MCF 10A (cell line): ENCODE measurements at places on chromosomes 1 and 21. TPM values are rescaled to one million over a fixed set of nuclear protein-coding genes. Genes with fewer than 3 reads are reported as not detected.
A peak's percentile ranks its signal among the peaks of the same experiment; 100 is the strongest.

- no peak for DNase-seq
These were observed 47.1 kb downstream of the COP1 start for GRCh38 chr1:176159993-176160392.

- no peak for DNase-seq
These were observed 35.0 kb downstream of the C21orf91 start for GRCh38 chr21:17784180-17784598.

DNA sequence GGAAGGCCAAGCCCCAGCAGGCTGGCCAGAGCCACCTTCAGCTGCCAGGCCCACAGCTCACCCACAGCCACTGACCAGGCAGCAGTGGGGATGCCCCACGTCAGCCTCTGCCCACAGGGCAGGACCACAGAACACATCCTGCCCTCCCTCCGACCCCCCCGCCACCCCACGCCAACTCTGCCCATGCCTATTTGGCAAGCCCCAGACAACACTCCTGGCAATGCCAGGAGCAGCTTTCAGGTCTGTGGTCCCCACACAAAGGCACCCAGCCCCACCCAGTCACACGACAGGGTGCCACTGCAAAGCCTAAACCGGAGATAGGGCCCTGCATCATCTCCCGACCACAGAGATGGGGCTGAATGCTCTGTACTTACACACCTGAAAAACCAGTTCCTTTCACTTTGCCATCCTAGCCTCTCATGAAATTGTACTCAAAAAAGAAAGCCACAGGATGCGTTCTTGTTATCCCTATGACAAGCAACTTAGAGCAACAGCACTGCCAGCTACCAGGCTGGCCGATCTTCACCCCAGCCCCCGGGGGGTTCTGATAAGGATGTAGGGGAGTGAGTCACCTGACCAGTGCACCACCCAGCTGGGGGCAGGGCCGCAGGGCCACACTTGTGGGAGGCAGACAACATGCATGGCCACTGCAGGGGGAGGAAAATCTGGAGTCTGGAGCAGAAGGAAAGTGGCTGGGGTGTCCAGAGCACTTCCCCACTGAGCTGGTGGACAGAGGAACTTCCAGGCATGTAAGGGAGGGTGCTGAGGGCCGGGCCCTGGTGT, 36.2 kb downstream of the UBE2G2 start:
- DNase-seq, result no peak

GRCh38 chr1:35326246-35326866, 57.8 kb downstream of the ZMYM4 start:
- no peak for DNase-seq

DNA sequence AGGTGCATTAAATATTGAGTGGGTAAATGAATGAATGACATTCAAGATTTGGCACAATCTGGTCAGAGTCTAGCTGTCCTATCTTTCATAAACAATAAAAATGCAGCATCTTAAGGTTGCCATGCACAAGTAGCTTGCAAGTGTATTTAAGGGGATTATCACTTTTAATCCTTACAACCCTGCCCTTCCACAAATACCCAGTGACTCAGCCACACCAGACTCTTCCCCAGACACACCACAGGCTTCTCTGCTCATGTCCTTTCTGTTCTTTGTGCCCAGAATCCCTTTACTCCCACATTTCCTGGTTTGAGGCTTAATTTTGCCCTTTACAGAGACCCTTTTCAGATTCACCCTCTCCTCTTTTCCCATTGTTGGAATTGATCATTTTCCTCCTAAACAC, 59.8 kb downstream of the KIRREL1 start:
- DNase-seq, result no peak

DNA sequence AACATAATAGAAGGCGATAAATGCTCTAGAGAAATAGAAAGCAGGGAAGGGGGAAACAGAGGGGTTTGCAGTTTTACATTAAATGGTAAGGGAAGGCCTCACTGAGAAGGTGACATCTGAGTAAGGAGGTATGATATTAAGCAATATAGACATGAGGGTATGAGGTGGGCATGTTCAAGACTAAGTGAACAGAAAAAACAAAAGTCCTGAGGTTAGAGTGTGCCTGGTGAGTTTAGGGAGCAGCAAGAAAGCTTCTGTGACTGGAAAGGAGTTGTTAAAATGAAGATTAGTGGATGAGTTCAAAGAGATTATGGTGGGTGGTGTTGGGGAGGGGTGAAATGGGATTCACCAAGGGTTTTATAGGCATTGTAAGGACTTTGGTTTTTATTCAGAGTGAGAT, 8.6 kb downstream of the RPRD2 start:
- no peak for DNase-seq

DNA sequence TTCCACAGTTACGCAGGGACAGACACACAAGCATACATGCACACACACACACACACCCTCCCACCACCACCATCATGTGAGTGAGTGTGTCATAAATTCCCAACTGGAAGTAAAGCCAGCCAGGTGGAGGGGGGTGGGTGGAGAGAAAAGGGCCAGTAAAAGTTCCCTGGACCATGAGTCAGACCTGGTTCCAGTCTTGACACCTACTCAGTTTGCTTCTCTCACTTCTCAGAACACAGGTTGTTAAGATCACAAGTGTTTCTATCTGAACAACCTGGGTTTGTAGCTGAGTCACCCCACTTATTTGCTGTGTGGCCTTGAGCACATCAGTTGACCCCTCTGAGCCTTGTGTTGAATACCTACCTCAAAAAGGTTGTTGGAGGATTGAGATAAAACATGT, 9.6 kb downstream of the EPHA10 start:
- DNase-seq, result peak; percentile 63

- DNase-seq, result no peak
These were observed 3.3 kb downstream of the SUMO3 start for GRCh38 chr21:44814498-44815023.

- DNase-seq, result no peak
These were observed 23.6 kb downstream of the ACOT7 start for GRCh38 chr1:6370006-6370405.

- no peak for DNase-seq
These were observed 61.3 kb downstream of the NFASC start for GRCh38 chr1:204931768-204932572.

DNA sequence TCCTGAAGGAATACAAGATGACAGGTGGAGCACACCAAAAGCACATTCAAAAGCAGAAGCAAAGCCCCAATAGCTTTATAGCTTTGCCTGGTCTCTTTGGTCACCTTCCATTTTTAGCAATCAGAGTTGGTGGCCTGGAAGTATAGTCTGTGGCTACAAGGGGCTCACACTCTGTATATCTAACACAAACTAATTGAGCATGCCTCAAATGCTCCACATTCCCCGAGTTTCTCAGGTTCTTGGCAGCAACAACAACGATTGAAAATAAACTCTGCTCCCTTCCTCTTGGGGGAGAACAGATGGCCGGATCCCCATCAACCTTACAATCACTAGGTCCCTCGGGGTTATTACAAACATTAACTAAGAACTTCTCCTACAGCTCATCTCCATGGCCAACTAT, 24.9 kb upstream of the TADA1 start:
- DNase-seq, result no peak

DNA sequence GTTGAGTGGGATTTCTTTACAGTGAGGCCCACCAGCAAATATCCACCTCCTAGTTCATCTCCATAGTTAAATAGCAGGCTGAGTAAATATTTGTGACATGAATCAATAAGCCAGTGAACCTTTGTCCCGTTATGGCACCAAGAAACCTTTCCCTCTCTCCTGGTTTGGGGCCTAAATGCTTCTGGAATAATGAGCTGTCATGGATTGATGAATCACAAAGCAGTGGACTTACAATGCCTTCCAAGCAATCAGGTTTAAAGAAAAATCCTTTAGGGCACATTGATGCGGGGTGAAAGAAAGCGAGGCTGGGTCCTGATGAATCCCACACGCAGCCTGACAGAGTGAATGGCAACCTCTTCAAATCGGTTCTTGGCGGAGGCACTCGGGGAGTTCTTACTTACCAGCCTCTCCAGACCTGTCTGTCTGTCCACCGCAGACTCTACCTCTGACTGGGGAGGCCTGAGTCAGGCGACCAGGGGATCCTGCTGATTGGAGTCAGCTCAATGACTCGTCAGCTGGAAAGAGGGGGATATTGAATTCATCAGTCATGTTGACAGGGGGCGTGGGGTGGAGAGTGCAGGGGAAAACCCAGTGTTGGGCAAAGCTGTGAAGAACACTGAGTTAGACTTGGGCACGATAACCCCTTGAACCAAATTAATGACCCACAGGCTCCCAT, 247.3 kb downstream of the PLPP3 start:
- peak; percentile 16 for DNase-seq

GRCh38 chr1:214476986-214477870, 74.2 kb downstream of the PTPN14 start:
- DNase-seq, result peak; percentile 100

GRCh38 chr21:27462726-27463125, 495.8 kb upstream of the ADAMTS5 start:
- no peak for DNase-seq

DNA sequence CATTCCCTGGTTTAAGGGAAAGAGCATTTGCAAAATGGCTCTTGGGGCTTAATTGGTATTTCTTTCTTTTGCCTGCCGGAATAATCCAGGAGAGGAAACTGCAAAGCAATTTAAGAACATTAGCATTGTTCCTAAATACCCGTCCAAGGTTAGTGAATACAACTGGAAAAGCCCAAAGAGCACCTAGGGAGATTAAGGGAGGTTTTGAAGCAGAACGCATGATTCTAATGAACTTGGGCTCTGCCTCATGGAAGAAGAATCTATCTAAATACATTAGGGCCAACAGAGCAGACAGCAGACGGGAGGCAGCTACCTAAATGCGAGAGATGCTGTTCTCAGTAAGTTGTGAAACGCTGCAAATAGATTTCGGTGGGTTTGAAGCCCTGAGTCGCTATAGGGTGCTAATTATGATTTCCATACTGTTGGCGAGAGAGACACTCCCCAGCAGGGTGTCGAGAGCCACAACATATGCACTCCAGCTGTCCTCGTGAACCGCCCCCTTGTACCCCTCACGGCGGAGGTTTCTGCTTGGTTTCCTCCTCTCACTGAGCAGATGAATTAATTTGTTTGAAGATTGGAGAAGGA, 326.7 kb upstream of the CAMK1G start:
- DNase-seq, result no peak

DNA sequence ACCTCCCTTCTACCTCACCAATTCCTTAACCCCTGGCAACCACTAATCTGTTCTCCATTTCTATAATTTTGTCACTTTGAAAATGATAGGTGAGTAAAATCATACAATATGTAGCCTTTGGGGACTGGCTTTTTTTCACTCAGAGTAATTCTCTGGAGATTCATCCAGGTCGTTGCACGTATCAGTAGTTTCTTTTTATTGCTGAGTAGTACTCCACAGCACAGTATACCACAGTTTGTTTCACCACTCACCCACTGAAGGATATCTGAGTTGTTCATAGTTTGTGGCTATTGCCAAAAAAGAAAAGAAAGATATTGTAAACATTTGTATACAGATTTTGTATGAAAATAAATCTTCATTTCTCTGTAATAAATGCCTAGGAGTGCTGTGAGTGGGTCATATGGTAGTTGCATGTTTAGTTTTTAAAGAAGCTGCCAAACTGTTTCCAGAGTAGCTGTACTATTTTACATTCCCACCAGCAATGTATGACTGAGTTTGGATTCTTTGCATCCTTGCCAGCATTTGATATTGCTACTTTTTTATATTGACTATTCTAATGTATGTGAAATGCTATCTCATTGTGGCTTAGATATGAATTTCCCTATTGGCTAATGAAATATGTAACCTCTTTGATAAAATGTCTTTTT, 3.7 kb downstream of the CHD1L start:
- no peak for DNase-seq

DNA sequence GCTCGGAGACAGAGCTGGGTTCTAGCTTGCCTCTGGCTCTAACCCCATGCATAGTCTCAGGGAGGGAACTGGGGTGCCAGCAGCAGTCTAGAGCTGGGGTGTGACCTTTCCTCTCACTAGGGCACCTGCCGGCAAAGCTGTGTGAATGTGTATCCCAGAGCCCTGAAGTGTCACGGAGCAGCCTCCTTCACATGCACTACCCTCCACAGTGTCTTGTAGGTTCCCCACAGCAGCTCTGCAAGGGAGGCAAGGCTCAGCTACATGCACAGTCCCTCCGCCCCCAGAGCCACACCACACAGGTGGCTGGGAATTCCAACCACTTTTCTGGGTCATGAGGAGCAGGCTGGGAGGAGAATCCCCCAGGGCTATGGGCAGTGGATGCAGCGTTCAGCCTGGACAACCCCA, 7.7 kb upstream of the HPCA start:
- DNase-seq, result no peak

DNA sequence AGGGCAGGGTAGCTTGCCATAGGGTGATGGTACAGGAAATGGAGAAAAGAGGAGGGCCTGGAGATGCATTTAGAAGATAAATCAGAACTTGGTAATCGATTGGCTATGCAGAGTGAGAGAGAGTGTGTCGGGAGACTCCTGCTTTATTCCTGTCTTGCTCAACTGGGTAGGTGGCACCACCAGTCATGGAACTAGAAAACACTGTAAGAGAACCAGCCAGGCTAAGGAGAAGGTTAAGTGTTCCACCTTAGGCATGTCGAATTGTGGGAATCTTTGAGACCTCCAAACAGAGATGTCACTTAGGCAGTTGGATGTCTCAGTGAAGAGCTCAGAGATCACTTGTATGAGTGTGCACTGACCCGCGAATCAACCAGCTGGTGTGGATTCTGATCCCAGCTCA, 28.7 kb upstream of the RD3 start:
- DNase-seq, result no peak

GRCh38 chr1:152328801-152329391, 3.9 kb upstream of the FLG start:
- DNase-seq, result no peak

GRCh38 chr1:3275471-3276340, 178.8 kb upstream of the ARHGEF16 start:
- DNase-seq, result no peak

DNA sequence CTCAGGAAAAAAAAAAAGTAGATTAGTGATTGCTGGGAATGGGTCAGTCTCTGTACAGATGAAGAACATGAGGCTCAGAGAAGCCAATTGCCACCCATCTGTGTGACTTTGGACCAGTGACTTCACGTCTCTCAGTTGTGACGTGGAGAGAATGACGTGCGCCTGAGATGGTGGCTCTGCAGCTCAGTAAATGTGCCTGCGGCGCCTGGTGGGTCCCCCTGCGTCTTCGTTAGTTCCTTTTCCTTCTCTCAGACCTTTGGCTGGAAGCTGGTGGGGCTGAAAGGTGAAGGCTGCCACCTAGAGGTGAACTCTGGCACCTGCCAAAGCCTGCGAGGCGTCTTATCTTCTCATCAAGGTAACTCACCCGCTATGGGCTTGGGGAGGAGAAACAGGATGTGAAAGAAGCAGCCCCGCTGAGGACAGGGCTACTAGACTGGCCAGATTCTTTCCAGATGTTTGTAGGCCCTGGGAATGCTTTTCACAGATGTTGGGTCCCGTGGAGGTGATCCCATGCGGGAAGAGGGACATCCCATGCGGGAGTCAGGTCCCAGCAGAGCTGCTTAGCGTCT, 8.7 kb upstream of the E2F2 start:
- peak; percentile 90 for DNase-seq

Gene MAGOH
- total RNA-seq, result 68.2 and 70.3 TPM in 2 replicates

Gene MRTO4
- 37.3 and 46.0 TPM in 2 replicates for total RNA-seq

Gene TSPAN1
- total RNA-seq, result 22.7 and 41.7 TPM in 2 replicates

Gene LAD1
- 21.4 and 40.9 TPM in 2 replicates for total RNA-seq

Gene TGFB2
- 5.3 and 6.3 TPM in 2 replicates for total RNA-seq

Gene NT5C1A
- total RNA-seq, result not detected in 2 replicates

Gene GSTM5
- total RNA-seq, result not detected in 2 replicates

Gene ITLN2
- total RNA-seq, result 0.27 TPM in 1 of 2 replicates, not detected in the other

Gene SIK1
- total RNA-seq, result 77.1 and 86.9 TPM in 2 replicates

Gene BCAN
- total RNA-seq, result 0.37 TPM in 1 of 2 replicates, not detected in the other

Gene GCSAML
- total RNA-seq, result not detected in 2 replicates

Gene PGBD5
- total RNA-seq, result 0.83 and 1.2 TPM in 2 replicates

Gene CD2
- total RNA-seq, result not detected in 2 replicates

Gene FAM151A
- not detected in 2 replicates for total RNA-seq
